ENCODE measurements at places on chromosomes 5 and 9. TPM values are rescaled to one million over a fixed set of nuclear protein-coding genes. Genes with fewer than 3 reads are reported as not detected.

DNA sequence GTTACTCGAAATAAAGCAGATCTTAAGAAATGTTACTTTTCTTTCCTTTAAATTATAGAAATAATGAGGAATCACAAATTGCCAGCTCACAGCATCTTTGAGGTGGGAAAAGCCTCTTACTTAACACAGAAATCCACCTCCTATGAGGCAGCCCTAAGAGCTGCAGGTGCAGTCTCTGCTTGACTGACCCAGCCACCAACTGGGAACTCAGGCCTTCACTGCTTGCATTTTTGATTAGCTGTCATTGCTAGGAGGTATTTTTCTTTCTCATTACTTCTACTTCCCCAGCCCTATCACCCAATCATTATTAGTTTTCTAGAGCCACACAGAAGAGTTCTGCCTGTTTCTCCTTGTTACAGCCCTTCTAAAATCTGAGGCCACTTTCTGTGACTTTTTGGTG lies 416.5 kb upstream of the KLF4 start:
- DNase-seq, result no peak

DNA sequence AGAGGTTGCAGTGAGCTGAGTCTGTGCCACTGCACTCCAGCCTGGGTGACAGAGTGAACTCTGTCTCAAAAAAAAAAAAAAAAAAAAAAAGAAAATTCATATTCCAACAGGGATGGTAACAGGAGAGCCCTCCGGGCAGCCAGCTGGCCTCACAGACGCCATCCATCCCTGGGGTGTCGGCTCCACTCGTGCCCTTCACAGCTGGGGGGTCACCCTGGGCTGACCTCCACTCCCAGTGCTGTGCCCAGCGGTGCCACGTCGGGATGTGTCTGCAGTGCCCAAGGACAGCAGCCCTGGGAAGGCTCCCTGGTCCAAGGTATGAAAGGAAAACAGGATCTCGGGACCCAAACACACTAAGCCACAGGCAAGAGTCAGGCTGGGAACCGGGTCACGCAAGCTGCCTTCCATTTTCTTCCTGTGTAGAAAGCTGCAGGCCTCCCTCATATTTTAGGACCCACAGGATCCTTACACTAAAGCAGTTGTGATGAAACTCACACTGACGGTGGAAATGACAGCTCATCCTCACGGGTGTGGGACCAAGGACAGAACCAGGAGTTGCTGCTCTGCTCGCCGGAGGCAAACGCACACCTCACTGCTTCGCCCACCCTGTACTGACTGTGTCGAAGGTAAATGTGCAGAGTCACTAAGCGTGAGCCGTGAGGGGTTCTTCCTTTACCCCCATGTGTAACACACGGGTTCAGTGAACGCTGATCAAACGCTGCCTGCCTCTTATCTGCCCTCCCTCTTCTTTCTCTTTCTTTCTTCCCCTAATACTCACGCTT lies 5.3 kb downstream of the SLC12A7 start:
- DNase-seq, result no peak

DNA sequence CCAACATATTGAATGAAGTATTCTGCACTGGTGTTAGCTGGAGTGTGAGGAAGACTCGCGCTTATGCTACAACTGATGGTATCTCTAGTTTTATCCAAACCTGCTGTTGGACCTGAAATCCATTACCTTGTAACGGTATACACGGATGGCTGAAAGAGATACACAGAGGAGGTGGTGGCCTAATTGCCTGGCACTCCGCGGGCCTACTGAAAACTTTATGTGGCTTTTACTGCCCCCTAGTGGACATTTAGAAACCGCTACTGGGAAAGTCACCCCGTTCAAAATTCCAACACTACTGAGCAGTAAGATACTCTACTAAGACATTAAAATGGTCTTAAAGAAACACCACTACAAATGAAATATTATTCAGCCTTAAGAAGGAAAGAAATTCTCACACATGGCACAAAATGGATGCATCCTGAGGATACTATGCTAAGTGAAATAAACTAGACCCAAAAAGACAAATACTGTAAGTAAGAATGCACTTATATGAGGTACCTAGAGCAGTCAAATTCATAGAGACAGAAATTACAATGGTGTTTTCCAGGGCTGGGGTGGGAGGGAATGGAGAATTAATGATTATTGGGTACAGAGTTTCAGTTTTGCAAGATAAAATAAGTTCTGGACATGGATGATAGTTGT lies 100.4 kb downstream of the TTLL11 start:
- DNase-seq, result peak; percentile 64

The PCDHB12 gene
- 0.19 TPM for total RNA-seq

DNA sequence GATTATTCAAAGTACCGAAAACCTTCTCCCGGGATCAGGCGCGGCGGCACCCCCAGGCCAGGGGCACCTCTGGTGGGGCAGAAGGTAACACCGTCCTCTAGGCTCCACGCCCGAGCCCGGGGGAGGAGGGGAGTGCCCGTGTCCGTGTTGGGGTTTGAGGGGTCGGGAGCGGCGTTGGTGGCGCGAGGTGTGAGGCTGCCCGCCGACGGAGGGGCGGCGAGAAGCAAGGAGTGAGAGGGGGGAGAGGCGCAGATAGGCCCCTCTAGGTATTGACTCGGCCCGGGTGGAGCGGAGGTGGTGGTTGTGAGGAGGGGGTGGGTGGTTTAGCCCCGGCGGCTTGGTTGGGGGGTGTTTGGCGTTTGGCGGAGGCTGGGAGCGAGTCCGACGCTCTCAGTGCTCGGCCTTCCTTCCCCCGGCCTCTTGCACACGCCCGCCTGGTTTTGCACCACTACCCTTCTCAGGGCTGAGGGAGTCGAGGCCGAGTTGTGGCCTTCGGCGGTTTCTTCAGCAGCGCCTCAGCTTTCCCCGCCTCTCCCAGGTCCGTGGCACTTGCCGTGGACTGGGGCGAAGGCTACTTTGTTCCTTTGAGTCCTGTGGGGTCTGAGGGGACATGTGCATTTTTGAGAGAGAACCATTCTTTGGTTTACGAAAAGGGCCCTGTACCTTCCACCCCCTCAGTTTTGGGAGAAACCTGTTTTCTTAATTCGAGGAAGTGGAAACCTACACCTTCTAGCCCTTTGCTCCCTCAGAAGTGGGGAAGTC lies 450 bp downstream of the GPBP1 start:
- DNase-seq, result no peak

The UBE2QL1 gene
- not detected for total RNA-seq

GRCh38 chr9:105281926-105282325 lies 37.5 kb downstream of the SLC44A1 start:
- no peak for DNase-seq

GRCh38 chr5:147382776-147383175 lies 127.1 kb downstream of the DPYSL3 start:
- no peak for DNase-seq

GRCh38 chr9:19623941-19624340 lies 164.9 kb downstream of the SLC24A2 start:
- DNase-seq, result no peak

- DNase-seq, result no peak
These were observed 65.7 kb upstream of the C6 start for GRCh38 chr5:41279040-41279439.

DNA sequence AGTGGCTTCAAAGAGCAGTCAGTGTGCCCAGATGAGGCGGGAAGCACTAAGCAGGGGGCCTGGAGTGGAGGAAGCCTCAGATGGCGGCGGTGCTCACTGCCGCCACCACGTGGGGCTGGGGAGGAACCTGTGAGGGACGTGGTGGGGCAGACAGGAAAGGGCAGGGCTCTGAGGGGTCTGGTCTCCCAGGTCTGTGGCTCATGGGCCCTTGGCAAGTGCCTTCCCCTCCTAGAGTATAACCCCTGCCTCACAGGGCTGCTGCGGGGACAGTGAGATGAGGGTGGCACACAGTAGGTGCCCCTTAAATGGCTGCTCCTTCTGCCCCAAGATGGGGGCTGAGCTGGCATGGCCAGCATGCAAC lies 26.6 kb downstream of the NR5A1 start:
- DNase-seq, result no peak

The ADAMTS16 gene
- 0.53 TPM for total RNA-seq

DNA sequence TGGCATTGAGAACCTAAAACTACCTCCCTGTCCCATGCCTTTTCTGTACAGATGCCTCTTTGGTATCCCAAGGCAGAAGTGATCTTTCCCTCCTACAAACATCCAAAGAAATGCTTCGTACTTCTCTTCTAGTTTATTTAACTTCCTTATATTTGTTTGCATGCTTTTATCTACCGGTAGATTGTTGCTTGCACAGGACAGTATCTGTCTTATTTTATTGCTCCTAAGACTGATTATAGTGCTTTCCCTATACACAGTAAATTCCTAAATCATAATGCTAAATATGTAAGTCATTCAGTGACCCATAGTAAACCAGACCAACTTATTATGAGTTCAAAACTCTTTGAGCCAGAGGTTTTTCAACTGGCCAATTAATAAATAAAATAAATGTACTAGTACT lies 156.9 kb downstream of the PRELID2 start:
- DNase-seq, result no peak

- DNase-seq, result no peak
These were observed 40.7 kb downstream of the ASTN2 start for GRCh38 chr9:117374076-117374725.

The RFX3 gene
- 8.9 TPM for total RNA-seq

DNA sequence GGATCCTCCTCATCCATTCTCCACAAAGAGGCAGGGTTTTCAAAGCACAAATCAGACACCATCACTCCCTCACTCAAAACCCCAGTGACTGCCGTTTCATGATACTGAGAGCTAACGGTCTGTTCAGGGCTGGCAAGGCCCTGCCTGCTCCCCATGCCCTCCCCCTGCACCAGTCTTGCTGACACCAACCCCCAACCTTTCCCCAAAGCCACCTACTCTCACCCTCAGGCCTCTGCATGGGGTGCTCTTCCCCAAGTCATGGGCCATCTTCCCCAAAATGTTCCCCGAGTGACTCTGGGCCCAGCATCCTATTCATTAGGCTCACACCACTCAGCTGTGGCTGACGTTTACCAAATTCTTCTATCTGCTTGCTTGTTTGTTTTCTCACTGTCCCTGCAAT lies 21.7 kb upstream of the OLFM1 start:
- DNase-seq, result no peak

The F2RL1 gene
- total RNA-seq, result 81.4 TPM

GRCh38 chr5:135265497-135266302 lies 133.3 kb downstream of the MACROH2A1 start:
- no peak for DNase-seq

The GARIN3 gene
- not detected for total RNA-seq

DNA sequence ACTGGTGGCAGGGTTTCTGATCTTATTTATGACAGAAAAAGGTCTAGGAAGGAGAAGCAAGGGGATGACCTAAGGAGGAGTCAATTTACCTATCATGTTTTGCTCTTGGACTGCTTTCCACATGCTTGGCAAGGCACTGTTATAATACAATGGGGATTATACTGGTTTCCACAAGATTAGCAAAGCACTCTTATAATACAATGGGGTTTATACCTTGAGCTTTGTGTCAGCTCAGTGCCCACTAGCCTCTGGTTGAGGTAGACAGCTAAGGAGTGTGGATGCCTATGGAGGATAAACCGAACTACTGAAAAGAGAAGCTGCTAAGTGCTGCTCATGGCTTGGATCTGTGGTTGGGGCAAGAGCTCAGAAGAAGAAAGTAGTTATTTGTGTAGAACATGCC lies 68.7 kb downstream of the MRPS27 start:
- no peak for DNase-seq

The ASPN gene
- total RNA-seq, result not detected

The ANKRD18B gene
- total RNA-seq, result 0.93 TPM

The GKAP1 gene
- total RNA-seq, result 0.78 TPM

- DNase-seq, result no peak
These were observed 41.0 kb downstream of the ALDH1A1 start for GRCh38 chr9:72911816-72912215.

The FOXD1 gene
- total RNA-seq, result 10.8 TPM

GRCh38 chr5:170463426-170463825 lies 40.4 kb upstream of the KCNIP1 start:
- DNase-seq, result no peak

DNA sequence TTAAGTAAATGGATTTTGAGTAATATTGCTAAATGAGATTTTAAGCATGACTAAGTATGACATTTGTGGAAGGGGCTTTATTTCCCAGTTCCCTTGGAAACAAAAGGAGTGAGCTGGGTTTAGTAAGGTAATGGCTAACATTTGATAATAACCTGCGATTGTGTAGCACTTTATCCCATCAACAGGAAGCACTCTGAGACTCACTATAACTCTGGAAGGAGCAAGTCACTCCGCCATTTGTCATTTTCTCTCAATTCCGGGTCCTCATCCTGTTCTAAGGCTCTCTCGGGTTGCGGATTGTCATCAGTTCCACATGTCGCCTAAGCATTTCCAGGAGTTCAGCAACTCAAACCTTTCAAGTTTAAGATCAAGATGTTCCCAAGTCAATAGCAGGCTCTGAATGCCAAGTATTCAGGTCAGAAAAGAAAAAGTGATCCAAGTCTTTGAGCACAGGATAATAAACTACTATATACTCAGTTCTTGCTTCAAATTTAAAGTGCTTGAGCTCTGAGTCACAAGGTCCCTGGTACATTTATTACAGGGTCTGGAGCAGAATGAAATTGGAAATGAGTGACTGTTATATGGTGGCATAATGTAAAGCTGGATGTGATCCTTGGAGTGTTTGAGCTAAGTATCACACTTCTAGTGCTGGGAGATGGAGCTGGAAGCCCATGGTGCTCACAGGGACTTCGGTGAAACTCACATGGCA lies 39.3 kb downstream of the CAPSL start:
- DNase-seq, result no peak

GRCh38 chr5:401146-402034 lies 41.6 kb upstream of the EXOC3 start:
- DNase-seq, result no peak

The ALDOB gene
- not detected for total RNA-seq

GRCh38 chr5:91114658-91115057 lies 268.5 kb downstream of the ARRDC3 start:
- DNase-seq, result no peak

The ADGRD2 gene
- total RNA-seq, result not detected

The CAAP1 gene
- total RNA-seq, result 11.8 TPM

DNA sequence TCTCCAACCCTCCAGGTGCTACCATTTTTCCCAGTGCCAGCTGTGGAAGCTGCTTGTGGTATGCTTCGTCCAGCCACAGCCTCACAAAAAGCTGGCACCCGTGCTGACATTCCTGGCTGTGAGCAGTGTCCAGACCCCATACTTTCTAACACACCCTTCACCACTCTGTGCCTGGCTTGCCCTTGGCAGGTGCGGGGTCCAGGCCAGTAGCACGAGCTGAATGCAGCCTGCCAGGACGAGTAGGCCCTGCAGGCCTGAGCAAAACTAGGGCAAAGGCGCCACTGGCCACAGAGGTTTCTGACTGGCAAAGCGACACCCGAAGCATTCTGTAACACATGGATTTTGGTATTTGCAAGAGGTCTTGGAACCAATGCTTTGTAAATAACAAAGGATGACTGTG lies 26.0 kb upstream of the GHR start:
- no peak for DNase-seq

The LRRC70 gene
- 27.5 TPM for total RNA-seq

The CDC20B gene
- 0.23 TPM for total RNA-seq

The PAEP gene
- total RNA-seq, result not detected

DNA sequence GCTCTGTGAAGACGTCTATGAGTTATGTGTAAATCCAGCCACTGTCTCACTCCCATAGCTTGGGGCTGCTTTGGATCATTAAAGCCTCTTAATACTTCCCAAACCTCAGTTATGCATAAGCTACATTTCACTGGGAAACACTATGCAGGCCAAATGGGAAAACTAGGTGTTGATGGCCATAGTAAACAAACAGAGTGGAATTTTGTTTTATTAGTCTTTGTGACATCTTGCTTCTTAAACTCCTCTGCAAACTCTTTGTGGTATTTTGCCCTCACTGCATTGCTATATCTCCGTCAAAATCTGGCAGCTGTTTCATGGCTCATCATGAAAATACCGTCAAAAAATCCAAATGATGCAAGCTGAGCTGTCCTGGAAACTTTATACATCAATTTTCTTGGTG lies 167.2 kb upstream of the HMHB1 start:
- no peak for DNase-seq

The RFESD gene
- total RNA-seq, result 0.29 TPM
